ENCODE measurements at places on chromosomes 13 and 19.

DNA sequence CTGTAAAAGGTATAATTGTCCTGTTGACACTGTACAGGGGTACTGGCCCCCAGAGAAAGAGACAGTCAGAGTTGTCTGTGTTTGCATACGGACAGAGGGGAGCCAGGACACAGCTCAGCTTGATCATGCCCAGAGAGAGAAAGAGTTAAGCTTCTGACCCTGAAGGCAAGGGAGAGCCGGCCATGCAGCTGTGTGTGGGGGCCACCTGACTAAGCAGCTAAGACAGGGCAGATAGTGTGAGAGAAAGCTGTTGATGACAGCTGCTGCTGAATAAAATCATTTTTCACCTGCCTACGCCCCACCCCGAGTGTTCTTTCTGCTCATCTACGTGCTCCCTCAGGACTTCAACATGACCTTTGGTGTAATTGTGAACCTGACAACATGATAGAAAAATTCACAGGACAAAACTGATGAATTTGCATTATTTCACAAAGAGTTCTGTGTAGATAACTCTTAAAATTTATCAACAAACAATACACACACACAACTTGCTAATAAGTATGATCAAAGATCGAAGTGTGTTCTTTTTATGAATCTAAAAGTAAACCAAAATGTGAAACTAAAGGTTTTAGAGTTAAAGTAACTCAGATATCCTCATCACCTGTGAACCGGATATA is 1294.3 kb upstream of the ATXN8OS start:
- DNase-seq, result no peak

GRCh38 chr13:21557995-21558394 is 46.0 kb downstream of the MICU2 start:
- DNase-seq, result no peak

DNA sequence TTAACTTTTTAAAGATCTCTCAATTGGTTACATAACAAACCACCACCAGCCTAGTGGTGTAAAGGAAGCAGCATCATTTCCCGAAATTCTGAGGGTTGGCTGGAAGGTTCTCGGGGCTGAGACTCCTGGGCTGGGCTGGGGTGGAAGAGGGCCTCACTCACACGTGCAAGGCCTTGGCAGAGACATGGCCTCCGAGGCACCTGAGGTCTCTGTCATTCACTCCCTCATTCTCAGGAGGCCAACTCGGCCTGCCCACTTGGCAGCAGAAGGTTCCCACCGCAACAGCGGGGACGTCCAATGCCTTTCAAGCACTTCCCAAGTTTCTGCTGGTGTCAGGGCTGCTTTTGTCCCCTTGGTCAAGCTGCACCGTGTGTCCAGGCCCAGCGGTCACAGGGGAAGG is 18.6 kb upstream of the RASA3 start:
- DNase-seq, result no peak

DNA sequence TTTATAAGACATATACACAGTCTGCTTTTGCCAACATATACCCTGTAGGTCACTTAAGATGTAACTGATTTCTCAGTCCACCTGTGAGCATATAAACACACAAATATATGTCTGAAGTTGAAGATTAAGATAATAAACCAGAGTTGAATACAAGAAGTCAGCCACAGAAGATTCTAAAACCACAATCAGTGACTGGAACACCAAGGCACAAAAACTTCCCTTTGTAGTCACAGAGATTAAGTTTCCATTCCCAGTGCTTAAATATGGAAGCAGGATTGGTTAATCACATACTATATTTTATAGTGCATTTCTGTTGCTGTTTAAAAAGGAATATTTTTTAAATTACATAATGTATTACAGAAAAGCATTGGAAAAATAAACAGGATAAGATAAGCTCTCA is 39.9 kb downstream of the MTMR6 start:
- no peak for DNase-seq

DNA sequence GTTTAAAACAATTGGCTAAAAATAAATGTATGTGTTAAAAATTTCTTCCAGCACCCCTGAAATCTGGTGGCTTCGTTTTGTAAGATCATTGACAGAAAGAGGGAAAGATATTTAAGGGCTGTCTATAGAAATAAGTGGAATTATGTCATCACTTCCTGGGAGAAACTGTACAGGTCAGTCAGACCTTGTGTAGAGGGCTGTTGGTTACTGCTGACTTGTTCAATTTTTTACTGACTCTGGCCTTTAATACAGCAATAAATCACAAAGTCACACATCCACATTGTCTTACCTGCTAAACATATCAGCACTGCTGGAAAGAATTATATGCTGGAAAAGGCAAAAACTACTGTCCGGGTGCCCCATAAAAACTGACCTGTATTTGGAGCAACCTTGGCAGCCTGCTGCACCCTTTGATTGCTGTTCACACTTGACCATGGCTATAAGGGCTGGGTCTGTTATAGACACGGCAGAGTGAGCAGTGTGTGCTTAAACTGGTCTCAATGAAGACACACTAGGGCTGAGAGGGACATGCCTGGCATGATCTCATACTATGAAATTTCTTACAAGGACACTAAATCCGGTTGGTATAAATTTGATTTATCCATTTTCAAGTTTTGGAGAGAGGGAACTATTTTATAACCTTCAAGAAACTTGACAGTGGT is 162.1 kb downstream of the NHLRC3 start:
- no peak for DNase-seq

- no peak for DNase-seq
Measured at GRCh38 chr13:50713523-50714248, 129.8 kb downstream of the DLEU7 start.

DNA sequence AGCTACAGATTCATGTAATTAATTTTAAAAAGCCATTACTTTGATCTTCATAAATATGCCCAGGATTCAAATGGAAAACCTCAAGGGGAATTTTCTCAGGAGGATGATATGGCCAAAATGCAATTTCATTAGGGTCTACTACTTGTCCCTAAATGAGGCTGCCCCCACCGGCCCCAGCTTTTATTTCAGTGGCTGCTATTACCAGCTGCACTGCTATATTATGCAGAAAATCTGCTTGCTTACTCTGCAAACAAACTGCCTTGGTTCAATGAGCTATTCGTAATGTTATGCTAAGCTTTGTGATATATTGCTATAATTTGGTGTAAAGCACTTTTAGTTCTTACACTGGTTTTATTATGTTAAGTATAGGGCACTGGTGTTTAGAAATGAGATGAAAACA is 137.3 kb upstream of the TMTC4 start:
- DNase-seq, result no peak

DNA sequence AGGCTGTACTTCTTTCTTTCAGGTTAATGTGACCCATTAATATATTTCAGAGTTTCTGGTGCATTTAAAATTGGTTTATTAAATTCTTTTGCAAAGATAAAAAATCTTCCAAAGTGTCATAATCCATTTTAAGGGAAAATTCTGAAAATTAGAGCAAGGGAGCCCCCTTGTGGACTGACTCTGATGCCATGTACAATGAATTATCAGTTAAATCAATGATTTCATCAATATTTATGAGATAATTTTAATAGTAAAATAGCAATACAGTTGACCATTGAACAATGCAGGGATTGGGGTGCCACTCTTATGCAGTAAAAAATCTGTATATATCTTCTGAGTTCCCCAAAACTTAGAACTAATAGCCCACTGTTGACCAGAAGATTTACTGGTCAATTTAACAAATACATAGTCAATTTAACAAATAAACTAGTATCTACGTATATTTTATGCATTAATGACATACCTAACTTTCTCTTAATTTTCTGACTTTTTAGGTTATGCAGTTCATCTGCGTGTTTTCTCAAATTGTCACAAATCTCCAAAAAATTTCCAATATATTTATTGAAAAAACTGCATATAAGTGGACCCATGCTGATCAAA is 479.1 kb upstream of the MIR17HG start:
- peak; percentile 60 for DNase-seq

DNA sequence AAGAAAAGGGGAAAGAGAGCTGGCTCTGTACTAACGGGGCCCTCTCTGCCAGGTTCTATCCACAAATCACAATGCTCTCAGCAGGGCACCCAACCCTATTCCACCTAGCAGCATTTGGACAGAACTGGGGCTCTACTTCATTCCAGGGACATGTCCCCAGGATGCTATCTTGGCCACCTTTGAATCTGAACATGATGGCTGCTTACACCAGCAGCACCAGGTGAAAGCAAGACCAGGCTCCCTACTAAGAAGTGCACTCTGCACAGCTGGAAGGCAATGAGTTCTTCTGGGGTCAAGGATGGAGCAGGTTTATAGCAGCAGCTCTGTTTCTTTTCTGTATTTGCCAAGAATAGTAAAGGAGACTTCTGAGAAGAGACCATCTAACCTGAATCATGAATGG is 222.4 kb downstream of the DACH1 start:
- DNase-seq, result no peak

DNA sequence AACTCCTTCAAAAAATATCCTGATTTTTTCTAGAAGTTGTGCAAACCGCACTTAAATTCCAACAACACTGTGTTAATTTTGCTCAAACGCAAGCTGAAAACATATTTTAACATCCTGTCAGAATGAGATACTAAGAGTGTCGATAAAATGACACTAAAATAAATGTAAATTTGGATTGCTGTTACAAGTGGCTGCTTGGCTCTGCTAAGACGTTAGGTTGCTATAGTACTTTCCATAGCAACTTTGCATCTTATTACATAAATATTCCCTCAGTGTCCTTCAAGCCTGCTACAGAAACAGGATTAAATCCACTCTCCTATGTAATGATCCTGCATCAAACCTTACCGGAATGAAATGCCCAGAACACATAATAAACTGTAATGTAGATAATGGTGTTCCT is 292.1 kb downstream of the DNAJC15 start:
- no peak for DNase-seq

DNA sequence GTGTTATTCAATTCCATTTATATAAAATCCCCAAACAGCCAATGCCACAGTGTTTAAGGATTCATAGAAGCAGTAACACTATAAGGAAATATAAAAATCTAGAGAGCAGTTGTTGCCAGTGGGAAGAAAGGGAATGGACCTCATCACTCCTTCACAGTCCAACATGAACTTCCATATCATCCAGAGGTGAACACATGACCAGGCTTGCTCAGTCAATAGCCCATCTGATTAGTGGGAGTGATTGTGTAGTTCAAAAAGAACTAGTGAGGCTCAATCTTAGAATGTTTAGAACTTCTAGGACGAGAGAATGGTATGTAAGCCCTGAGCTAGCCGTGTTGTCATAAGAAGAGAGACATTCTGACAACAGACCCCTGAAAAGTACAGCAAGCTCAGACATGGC is 314.1 kb downstream of the LIG4 start:
- DNase-seq, result no peak

DNA sequence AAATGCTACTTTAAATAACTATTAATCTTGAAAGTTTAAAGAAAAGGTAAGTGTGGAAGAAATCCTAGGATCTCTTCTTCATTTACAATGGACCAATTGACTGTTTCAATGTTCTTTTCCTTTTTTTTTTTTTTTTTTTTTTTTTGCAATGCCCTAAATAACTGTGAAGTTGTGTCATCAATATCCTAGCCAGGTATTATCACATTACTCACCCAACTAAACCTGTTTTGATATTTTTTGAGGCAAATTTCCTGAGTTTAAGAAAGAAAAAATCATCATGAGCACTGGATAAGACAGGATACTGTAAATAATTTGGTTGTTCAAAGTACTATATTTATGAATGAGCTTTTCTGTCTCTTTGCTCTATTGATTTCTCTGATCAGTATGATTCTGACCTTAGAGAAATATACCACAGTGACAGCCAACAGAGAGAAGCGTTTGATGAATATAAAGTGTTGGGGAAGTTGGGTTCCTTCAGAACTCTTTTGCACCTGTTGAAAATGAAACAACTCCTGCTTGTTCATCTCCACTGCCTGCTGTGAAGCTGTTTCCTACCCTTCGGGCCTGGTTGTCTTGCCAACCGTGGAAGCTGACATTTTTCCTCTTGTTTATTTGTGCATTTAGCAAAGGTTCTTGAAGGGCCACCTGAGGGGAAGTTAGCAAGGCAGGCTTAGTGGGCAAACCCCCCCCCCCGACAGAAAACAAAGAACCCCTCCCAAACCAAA is 1220.5 kb upstream of the SLC10A2 start:
- DNase-seq, result no peak

DNA sequence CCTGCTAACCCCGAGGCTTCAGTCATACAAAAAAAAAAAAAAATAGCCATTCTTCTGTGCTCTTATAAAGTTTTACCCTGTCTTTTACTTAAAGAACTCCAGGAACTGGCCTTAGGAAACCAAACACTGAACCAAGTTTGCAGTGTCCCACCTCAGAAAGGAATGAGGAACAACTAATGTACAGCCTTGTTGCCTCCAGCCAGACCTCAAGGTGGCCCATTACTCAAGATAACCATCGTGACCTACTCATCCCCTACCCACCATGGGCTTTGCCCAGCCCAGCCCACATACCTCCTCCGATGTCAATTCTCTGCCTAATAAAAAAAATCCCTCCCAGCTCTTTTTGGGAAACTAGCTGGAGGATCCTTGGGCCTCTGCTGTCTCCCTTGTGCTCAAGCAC is 133.2 kb downstream of the STARD13 start:
- no peak for DNase-seq

DNA sequence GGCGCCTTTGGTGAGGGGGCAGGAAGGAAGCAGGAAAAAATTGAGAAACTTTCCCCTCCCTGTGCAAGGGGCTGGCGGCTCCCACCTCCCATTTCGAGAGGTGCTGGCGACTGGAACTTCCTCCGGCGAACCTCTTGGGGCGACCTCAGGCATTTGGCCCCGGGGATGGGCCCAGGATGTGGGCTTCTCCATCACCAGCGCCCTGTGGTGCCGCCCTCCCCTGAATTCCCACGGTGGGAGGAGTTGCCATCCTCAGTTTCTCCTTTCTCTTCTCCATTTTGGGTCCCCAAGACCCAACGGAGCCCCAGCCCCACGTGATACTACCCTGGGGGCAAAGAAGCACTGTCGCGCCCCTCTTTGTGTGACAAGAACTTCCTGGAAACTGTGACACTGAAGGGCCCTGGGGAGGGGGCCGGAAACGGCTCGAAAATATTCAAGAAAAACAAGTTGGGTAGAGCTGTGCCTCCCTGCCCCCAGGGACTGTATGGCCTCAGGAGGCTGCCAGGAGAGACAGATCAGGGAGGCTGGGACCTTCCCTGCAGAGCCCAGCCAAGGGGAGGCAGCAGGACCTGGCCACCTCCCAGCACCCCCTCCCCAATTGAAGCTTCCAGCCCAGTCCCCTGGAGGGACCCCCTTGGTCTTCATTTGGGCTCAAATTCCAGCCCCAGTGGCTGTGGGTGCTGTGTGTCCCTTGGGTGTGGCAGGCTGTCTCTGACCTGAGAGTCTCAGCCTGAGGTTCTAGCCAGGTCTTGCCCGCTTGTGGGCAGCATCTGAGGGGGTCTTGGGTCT is 16.2 kb upstream of the AP1M2 start:
- peak; percentile 80 for DNase-seq

DNA sequence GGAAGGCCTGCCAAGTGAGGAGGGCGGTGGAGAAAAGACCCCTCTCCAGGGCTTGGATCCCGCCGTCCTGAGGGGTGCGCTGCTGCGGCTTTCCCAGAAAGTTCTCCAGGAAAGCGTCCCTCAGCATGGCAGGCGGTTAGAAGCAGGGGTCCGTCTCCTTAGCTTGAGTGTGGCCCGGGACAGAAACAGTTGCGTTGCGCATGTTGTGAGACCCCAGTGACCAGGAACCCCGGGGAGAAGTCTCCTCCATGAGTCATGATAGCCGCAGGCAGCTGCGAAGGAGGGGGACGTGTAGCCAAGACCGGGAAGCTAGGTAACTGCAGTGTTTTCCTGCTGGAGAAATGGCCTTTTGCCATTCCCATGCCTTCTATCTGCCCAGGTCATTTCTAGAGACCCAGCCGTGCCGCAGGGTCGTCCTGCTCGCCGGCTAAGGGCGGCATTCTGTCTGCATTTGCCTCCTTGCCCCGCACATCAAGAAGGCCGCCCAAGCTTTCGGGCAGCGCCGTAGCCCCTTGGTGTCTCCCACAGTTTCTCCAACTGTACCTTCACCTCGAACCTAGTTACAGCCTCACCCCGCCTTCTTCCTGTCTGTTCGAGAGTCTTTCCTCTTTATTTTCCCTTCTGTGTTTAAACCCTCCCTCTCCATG is 64.3 kb downstream of the TM9SF2 start:
- DNase-seq, result no peak
